Fibroblast of villous mesenchyme (primary cell): ENCODE measurements at places on chromosomes 2 and 18. TPM values are rescaled to one million over a fixed set of nuclear protein-coding genes. Genes with fewer than 3 reads are reported as not detected.
A peak's percentile ranks its signal among the peaks of the same experiment; 100 is the strongest.

GRCh38 chr2:11904029-11904428 lies 157.6 kb downstream of the LPIN1 start:
- DNase-seq: no peak

GRCh38 chr2:197929008-197929885 lies 124.9 kb downstream of the PLCL1 start:
- DNase-seq: no peak

DNA sequence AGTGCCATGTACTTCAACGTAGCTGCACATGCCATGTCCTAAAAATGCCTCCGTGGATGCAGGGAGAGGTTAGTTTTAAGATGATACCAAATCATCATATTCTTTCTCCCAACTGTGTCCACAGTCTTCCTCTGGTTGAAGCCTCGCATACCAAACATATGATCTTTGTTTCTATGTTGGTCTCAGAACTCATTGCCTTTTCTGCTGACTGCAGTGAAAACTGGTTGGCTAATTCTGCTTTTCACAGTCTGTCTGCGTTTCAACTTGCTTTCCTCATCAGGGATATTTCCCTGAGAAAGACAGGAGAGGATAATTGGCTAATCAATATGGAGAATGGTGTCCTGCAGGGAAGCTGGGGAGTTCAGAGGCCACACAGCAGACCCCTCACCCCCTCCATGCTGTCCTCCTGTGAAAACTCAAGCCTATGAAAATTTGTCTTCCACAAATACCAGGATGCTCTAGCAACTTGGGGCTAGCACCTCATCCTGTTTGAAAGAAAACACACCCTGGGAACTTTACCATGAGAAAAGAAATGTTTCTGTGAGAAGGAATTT lies 192.2 kb upstream of the PXDN start:
- DNase-seq: no peak

GRCh38 chr18:12336887-12337286 lies 28.8 kb downstream of the TUBB6 start:
- peak; percentile 50 for DNase-seq

DNA sequence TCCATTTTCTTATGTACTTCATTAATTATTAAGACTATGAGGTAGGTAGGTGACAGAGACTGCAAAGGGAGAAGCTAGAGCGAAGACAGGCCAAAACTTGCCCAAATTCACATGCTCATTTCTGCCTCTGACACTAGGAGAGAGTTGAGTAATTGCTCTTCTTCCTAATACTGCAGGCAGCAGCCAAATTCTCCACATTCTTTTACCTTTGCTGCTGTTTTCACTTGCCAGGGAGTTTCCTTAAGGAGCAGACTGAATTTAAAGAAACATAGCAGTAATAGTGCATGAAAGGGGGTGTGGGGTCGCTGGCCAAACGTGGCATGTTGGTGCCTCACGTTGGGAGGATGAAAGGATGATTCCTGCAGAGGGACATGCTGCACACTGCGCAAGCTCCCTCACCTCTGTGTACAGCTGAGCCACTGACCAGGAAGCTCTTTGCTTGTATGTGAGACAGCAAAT lies 12.3 kb downstream of the CRIM1 start:
- DNase-seq: no peak

DNA sequence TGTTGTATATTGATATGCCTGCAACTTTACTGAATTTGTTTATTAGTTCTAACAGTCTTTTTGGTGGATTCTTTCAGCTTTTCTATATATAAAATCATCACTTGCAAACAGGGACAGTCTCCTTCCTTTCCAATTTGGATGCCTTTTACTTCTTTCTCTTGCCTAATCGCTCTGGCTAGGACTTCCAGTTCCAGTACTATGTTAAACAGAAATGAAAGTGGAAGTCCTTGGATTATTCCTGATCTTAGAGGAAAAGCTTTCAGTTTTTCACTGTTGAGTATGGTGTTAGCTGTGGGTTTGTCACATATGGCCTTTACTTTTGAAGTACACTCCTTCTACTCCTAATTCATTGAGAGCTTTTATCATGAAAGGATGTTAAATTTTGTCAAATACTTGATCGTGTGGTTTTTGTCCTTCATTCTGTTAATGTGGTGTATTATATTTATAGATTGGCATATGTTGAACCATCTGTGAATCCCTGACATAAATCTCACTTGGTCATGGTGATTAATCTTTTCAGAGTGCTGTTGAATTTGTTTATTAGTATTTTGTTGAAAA lies 52.9 kb downstream of the REL start:
- peak; percentile 39 for DNase-seq

DNA sequence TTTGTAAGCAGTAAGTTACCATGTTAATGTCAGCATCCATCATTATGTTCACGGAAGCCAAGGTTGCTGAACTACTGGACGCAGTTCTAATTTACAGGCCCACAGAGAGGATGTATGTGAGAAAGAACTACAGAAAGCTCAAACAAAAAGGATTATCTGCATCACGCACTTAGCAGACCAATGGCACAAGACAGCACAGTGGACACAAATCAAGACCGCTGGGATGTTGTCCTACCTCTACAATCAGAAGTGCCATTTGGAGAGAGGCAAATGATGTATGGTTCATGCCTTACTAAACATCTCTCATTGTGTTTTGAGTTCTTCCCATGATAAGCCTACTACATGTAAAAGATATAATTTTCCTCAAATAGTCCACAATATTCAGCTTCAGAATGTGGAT lies 330.7 kb upstream of the CHAC2 start:
- no peak for DNase-seq

Gene TPGS2
- total RNA-seq: 91.5 and 98.0 TPM in 2 replicates

- DNase-seq: peak; percentile 93
Observed at GRCh38 chr2:152175368-152176112, at the start of gene STAM2. Gene STAM2 (minus strand): TSS chr2:152175763. CDS start chr2:152175642, 121 bp downstream.

Gene ITPRIPL1
- total RNA-seq: 3.2 and 5.2 TPM in 2 replicates

- no peak for DNase-seq
Observed at GRCh38 chr2:25234738-25235137, 66.4 kb upstream of the POMC start.

DNA sequence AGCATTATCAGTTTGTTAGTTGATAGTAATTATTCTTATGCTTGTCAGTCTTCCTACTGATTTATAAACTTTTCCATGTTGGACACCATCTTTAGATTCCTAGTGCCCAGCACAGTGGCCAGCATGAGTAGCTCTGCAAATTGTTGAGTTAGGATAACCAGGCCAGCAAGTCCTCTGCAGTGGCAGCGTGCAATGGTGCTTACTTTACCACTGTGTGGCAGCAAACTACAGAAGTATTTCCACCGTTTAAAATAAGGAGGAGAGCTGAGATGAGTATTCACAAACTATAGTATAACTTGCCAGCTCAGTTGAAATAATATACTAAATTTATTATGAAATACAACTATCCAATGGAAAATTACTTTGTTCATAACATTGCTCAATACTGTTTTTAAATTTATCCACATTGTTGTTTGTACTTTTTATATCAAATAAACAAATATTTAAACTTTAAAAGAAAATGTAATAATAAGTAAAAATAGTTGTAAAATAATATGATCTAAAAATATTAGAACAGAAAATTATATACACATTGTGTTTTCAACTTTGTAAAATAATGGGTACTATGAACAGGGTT lies 9.3 kb upstream of the THADA start:
- DNase-seq: peak; percentile 55

Gene UNC80
- total RNA-seq: not detected in 2 replicates

Gene EPB41L3
- 0.43 and 0.97 TPM in 2 replicates for total RNA-seq

GRCh38 chr18:62399781-62400308 lies 74.7 kb downstream of the TNFRSF11A start:
- no peak for DNase-seq

- peak; percentile 20 for DNase-seq
Observed at GRCh38 chr2:100417711-100418124, 250 bp upstream of the CHST10 start.

Gene DCDC2C
- not detected in 2 replicates for total RNA-seq

DNA sequence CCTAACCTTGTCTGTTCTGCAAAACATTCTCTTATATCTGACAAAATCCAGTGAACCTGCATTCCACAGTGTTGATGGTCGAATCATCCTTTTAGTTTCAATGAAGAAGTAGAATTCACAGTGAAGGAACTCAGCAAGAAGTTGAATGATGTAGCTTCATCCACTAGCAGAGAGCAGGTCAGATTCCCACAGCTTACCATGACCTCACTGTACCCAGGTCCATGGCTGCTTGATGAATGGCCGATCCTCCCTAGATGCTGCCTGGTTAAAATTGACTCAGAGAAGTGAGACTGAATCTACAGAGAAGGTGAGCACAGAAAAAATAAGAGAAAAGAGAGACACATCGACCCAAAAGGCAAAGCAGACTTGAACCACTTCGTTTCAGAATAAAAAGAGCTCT lies 906.0 kb upstream of the CHAC2 start:
- no peak for DNase-seq

GRCh38 chr2:202133200-202133908 lies 60.3 kb downstream of the KIAA2012 start:
- no peak for DNase-seq

Gene MMADHC
- total RNA-seq: 173 and 265 TPM in 2 replicates

- DNase-seq: no peak
Observed at GRCh38 chr18:61528961-61529360, 195.7 kb downstream of the CDH20 start.

DNA sequence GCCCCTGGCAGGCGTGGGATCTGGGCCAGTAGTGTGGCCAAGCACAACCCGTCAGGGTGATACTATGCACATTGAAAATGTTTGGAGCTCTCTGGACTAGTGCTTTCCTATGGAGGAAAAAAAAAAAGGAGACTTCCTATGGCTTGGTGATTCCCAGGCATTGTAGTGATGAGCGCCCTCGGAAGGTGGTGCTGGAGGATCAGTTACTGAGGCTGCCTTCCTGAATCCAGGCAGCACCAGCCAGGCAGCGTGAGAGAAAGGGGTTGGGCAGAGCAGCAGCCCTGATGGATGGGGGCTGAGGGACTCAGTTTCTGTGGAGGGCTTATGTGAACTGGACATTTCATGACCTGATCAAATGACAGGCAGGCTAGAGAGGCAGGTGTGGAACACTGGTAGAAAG lies 70.9 kb downstream of the CHRNA1 start:
- DNase-seq: no peak

DNA sequence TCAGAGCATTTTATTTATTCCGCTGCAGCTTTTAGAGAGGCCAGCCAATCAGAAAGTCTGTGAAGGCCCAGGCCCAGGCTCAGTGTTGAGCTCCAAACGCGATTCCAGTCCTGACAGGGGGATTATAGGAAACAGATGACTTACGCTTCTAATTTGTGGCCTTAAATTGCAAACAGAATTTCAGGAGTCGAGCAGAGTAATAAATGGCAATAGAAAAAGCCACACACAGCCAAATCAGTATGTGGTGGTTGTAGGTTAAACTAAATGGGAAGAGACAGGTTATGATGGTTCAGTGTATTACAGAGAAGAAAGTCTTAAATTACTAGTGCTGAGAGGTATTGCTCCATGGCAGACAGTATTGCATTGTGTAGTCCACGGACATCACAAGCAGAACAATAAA lies 131.0 kb upstream of the ZEB2 start:
- DNase-seq: peak; percentile 41

Gene THSD7B
- total RNA-seq: 0.32 and 1.3 TPM in 2 replicates

DNA sequence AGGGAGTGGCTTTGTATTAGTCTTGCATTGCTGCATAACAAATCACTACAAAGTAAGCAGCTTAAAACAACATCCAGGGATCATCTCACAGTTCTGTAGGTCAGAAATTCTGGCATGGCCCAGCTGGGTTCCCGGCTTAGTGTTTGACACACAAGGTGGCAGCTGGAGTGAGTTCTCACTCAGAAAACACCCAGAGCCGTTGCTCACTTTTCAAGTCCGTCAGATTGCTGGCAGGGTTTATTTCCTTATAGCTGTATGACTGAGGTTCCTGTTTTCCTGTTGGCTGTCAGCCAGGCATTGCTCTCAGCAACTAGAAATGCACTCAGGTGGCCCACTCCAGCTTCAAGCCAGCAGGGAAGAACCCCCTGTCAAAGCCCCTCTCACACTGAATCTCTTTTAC lies 324.1 kb downstream of the CCDC178 start:
- DNase-seq: no peak

DNA sequence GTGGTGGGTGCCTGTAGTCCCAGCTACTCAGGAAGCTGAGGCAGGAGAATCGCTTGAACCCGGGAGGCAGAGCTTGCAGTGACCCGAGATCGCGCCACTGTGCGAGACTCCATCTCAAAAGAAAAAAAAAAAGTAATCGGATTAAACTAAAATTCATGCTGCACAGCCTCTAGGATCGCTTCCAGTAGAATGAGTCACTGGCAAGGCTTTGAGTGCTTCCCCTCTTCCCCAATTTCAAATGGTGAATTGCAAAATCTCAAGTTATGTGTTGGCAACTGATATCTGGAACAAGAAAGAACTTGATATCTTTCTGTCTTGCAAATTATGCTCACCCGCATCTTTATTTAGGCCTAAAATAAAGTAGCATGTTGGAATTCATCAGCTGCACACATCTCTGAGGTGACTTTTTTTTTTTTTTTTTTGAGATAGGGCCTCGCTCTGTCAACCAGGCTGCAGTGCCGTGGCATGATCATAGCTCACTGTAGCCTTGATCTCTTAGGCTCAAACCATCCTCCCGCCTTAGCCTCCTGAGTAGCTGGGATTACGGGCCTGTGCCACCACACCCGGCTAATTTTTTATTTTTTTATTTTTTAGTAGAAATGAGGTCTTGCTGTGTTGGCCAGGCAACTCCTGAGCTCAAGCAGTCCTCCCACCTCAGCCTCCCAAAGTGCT lies 12.7 kb downstream of the TTC39C start:
- peak; percentile 72 for DNase-seq

DNA sequence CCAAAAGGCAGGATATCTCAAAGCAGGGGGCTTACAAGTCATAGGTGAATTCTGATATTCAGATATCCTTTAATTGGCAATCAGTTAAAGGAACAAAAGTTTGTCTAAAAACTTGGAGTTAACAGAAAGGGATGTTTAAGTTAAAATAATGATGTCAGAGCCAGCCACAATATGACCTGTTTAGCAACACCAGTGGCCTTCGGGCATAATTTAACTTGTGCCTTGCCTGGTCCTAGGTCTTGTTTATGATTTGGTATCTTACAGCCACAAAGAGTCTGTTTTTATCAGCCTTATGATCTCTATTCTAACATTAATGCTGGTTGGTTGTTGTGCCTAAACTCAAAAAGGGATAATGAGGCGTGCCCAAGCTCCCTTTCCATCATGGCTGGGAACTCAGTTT lies 252.9 kb downstream of the RNF152 start:
- peak; percentile 82 for DNase-seq

Gene IL36G
- total RNA-seq: not detected in 2 replicates

DNA sequence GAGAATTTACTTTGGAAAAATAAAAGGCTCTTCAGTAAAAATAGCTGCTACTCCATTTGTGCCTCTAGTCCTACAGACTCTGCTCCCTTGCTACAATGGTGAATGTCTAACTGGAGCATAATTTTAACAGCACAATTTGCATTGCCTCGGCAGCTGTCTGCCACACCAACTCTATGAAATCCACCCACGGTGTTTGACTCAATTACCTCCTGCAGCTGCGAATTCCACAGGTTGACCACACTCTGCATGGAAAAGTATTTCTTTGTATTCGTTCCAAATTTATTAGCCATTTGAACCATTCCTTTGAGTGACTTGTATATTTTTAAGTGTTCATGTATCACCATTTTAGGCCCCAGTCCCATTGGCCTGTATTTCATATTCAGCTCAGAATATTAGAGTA lies 182.1 kb upstream of the CCDC68 start:
- no peak for DNase-seq

Gene SERPINB7
- total RNA-seq: 6.1 and 13.0 TPM in 2 replicates

- DNase-seq: peak; percentile 65
Observed at GRCh38 chr2:105460048-105460732, 61.3 kb upstream of the FHL2 start.

- DNase-seq: no peak
Observed at GRCh38 chr18:55539240-55539639, 48.8 kb downstream of the TCF4 start.
